CD14-positive monocyte (primary cell): ENCODE measurements at places on chromosomes 1 and 21. TPM values are rescaled to one million over a fixed set of nuclear protein-coding genes. Genes with fewer than 3 reads are reported as not detected.
A peak's percentile ranks its signal among the peaks of the same experiment; 100 is the strongest.

Gene UBE2U
- polyA plus RNA-seq: not detected

GRCh38 chr21:36524477-36524876 lies 44.6 kb upstream of the CLDN14 start:
- H3K27ac ChIP-seq: no peak overlapping the region
- no peak overlapping the region for H3K4me3 ChIP-seq
- H3K27me3 ChIP-seq: no peaks in the 10 kb centered on the region
- H3K4me1 ChIP-seq: no peaks in the 10 kb centered on the region
- DNase-seq: no peak

GRCh38 chr1:104125266-104125665 lies 375.6 kb downstream of the AMY1C start:
- H3K4me3 ChIP-seq: no peak overlapping the region
- no peaks in the 10 kb centered on the region for H3K27me3 ChIP-seq
- no peaks in the 10 kb centered on the region for H3K4me1 ChIP-seq

Gene PDC
- not detected for polyA plus RNA-seq

GRCh38 chr21:34599534-34600101 lies 15.3 kb downstream of the RCAN1 start:
- H3K4me3 ChIP-seq: no peak overlapping the region
- H3K27me3 ChIP-seq: no peaks in the 10 kb centered on the region
- H3K4me1 ChIP-seq: no peaks in the 10 kb centered on the region
- no peak overlapping the region for H3K27ac ChIP-seq

GRCh38 chr1:150976401-150976821 lies 1.8 kb upstream of the CERS2 start:
- DNase-seq: no peak
- H3K27ac ChIP-seq: peak overlapping the region; percentile 81
- no peak overlapping the region for H3K4me3 ChIP-seq
- no peaks in the 10 kb centered on the region for H3K27me3 ChIP-seq
- H3K4me1 ChIP-seq: peaks cover 71% of the 10 kb centered on the region

DNA sequence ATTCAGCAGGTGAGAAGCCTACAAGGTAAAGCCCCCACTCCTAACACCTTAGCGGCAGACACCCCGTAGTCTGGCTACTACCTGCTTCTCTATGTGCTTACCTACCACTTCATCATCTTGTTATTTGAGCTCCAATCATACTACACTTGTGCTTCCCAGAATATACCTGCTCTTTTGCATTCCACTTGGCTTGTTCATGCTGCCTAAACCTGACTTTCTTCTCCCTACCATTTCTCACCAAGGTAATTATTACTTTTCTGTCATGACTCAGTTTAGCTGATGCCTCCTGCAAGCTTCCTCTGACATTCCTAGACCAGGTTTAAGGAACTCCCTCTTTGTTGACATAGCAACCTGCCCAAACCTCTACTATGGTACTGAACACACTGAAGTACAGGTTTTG lies 495.6 kb upstream of the C1orf87 start:
- no peaks in the 10 kb centered on the region for H3K36me3 ChIP-seq
- H3K27me3 ChIP-seq: no peaks in the 10 kb centered on the region
- H3K27ac ChIP-seq: no peak overlapping the region
- no peak overlapping the region for H3K4me3 ChIP-seq
- DNase-seq: no peak

DNA sequence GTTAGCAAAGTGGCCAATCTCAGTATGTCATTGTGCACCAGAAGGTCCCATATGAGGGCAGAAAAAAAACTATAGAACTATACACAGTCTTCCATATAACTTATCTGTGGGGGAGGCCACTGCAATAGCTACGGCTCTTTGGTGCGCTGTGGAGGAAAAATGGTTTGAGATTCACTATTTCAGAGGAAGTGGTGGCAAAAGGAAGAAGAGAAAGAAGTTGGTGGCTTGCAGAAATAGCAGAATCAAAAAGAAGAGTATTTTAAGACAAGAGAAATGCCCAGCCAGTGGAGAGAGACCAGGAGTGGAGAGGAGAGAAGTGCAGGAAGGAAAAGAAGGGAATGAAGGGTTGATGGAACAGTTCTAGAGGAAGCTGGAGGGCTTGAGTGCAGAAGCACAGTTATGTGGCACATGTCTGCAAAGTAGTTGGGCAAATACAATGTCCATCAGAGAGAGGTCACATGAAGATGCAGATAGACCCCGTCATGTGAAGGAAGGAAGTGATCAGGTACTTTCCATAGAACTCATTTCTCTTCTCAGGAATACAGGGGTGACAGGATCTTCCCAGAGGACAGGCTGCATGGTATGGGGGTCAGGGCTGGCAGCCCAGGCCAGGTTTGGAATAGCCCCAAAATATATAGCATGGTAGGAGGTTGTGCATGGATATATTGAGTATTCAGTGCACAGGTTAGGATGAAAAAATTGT lies 64.6 kb downstream of the RUNX1 start:
- H3K4me1 ChIP-seq: peaks cover 27% of the 10 kb centered on the region
- no peak overlapping the region for H3K4me3 ChIP-seq
- no peak for DNase-seq
- H3K27me3 ChIP-seq: no peaks in the 10 kb centered on the region
- peak overlapping the region; percentile 12 for H3K27ac ChIP-seq

Gene CACNA1S
- polyA plus RNA-seq: not detected

DNA sequence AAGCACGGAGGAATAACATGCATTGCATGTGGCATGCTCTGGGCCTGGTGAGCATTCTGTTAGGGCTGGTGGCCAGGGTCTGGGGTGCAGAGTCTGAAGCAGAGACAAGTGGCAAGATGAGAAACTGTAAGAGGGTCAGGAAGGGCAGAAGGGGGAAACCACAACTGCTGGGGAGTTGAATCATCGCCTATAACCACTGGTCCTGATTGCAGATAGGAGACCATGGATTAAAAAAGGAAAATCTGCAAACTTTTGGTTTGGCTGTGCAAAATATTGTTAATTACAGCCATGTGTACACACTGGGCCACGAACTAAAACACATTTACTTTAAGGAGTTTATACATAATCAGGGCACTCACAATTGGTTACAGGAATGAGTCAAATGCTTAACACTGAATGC lies 76.6 kb downstream of the TGFBR3 start:
- no peak for DNase-seq
- no peak overlapping the region for H3K27ac ChIP-seq
- no peak overlapping the region for H3K4me3 ChIP-seq
- no peaks in the 10 kb centered on the region for H3K36me3 ChIP-seq

- DNase-seq: peak; percentile 64
- no peaks in the 10 kb centered on the region for H3K36me3 ChIP-seq
- no peaks in the 10 kb centered on the region for H3K27me3 ChIP-seq
- peaks cover 73% of the 10 kb centered on the region for H3K4me1 ChIP-seq
- H3K4me3 ChIP-seq: peak overlapping the region; percentile 92
These were observed 2.7 kb downstream of the PIK3CD start for GRCh38 chr1:9654051-9654833.

DNA sequence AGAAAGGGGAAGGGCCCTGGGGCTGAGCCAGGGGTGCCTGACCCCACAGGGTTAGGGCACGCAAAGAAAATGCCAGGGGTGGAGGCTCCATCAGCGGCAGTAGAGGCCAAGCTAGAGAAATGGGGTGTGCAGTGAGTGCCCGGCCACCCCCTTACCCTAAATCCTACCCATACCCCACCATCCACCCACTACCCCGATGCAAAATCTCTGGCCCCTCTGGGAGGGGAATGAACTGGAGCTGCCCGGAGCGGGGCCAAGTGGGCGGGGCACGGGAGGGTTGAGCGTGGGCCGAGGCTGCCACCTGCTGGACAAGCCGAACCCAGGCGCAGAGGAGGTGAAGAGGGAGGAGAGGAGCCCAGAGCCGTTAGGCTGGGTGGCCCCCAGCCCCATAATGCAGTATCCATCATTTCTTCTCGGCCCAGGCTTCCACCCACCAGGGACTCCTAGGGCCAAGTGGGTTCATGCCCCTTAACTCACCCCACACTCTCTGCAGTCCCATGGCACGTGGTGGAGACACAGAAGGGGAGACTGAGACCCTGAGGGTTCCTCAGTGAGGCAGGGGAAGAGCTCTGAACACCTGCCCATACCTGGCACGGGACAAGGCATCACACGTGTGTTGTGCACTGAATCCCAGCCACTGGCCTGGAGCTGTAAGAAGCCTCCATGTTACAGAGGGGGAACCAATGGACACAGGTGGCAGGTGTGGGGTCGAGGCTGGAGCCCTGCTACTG lies 1.4 kb upstream of the C1QC start:
- no peaks in the 10 kb centered on the region for H3K4me1 ChIP-seq
- no peak overlapping the region for H3K4me3 ChIP-seq
- peak; percentile 25 for DNase-seq
- H3K27me3 ChIP-seq: no peaks in the 10 kb centered on the region
- H3K36me3 ChIP-seq: no peaks in the 10 kb centered on the region

Gene PLA2G2C
- 0.07 TPM for polyA plus RNA-seq

DNA sequence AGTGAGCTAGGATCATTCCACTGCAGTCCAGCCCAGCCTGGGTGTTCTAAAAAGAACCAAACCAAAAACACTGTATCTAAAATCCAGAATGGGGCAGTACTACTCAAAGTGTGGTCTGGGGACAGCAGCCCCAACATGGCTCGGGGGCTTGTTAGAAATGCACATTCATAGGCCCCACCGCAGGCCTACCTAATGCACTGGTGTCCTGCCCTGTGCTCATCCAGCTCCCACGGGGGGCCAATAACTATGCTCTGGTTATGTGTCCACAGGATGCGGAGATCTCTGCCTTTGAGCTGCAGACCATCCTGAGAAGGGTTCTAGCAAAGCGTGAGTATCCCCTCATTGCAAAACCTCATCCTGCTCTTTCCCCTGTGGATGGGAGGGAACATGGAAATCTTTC lies 51.5 kb downstream of the CAPN2 start:
- H3K27me3 ChIP-seq: no peaks in the 10 kb centered on the region
- H3K27ac ChIP-seq: no peak overlapping the region
- H3K36me3 ChIP-seq: peaks cover 81% of the 10 kb centered on the region

DNA sequence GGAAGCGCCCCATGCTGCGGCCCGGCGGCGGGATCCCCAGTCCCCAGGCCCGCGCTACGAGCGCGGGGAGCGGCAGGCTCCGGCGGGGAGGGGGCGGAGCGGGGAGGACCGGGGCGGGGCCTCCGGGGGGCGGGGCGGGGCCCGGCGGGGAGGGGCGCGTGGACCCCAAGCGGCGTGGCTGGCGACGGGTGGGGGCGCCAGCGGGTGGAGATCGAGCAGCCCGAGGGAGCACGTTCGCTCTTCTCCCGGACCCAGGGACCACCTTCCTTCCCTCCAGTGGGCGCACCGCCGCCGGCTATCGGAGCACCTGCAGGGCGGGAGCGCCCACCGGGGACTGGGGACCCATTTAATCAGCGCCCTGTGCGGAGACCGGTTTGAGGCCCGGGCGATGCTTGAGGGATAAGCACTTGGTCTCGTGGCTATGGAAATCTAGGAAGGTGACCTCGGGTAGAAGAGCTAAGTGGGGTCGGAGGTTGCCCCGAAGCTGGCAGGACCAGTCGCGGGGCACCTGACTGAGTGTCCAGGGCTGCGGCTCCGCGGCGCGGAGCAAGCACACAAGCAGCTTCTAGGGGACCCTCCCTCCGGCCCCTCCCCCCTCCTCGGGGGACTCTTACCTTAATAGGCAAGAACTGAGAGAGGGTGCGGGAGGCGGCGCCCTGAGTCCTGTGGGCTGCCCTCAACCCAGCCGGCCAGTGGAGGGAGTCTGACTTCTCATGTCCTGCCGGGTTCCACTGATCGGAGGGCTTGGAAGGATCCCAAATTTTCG lies at the start of gene TSPAN2:
Gene TSPAN2, minus strand, starts transcription at position 84 of the 766 bp plus-strand sequence. Its CDS starts 71 bp downstream, at position 13.
- H3K4me1 ChIP-seq: peaks cover 35% of the 10 kb centered on the region
- peak within 1 kb of the TSS; percentile 86 for H3K4me3 ChIP-seq
- peak; percentile 20 for DNase-seq
- peak within 1 kb of the TSS; percentile 27 for H3K27ac ChIP-seq

- H3K27me3 ChIP-seq: no peaks in the 10 kb centered on the region
- H3K4me1 ChIP-seq: no peaks in the 10 kb centered on the region
- DNase-seq: no peak
- H3K36me3 ChIP-seq: peaks cover 54% of the 10 kb centered on the region
- H3K4me3 ChIP-seq: no peak overlapping the region
These were observed 159.4 kb downstream of the DHRS3 start for GRCh38 chr1:12458571-12458970.

DNA sequence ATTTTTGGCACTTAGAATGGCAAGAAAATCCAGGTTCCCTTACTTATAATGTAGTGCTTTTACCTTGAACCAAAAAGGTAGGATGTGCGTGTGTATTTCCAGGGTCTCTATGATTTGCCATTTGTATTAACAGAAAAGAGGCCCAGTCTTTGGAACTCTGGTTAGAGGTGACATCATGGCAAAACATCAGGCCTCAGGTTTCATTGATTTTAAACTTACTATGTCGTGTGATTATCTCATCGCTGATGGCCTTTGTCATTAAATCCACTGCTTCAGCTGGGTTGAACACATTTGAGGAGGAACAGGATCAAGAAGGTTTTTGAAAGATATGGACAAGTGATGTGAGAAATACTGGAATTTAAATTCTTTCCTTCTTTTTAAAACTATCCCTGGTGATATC lies 95.2 kb downstream of the PBX1 start:
- no peak overlapping the region for H3K4me3 ChIP-seq
- H3K4me1 ChIP-seq: no peaks in the 10 kb centered on the region
- peaks cover 20% of the 10 kb centered on the region for H3K27me3 ChIP-seq
- H3K27ac ChIP-seq: no peak overlapping the region
- no peaks in the 10 kb centered on the region for H3K36me3 ChIP-seq

DNA sequence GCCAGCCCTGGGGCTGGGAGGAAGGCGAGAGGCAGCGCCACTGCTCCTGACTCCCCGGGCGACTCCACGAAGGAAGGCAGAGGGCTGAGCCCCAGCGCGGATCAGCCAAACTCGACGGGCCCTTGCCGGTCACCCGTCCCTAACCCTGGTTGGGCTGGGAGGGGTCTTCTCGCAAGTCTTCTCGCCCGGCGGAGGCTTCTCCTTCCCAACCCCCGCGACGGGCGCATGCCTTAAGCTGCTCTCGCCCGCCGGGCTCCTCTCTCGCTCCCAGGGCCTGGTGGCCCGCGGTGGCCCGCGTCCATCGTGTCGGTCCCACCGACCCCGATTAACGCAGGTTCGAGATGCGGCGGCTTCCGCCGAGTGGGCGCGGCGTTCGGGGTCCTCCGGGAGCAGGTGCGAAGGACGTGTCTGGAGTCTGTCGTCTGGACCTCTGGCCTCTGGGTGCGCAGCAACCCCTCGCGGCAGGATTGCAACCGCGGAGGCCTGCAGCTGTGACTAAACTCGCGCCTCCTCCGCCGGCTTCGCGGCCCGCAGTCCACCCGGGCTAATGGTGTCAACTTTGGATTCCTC lies 29.0 kb upstream of the PPM1J start:
- no peak for DNase-seq
- H3K27me3 ChIP-seq: peaks cover 35% of the 10 kb centered on the region
- no peak overlapping the region for H3K27ac ChIP-seq
- H3K36me3 ChIP-seq: no peaks in the 10 kb centered on the region
- H3K4me1 ChIP-seq: peaks cover 5% of the 10 kb centered on the region

- H3K4me3 ChIP-seq: no peak overlapping the region
- H3K27ac ChIP-seq: no peak overlapping the region
- H3K36me3 ChIP-seq: no peaks in the 10 kb centered on the region
- DNase-seq: no peak
- no peaks in the 10 kb centered on the region for H3K27me3 ChIP-seq
These were observed 224.6 kb downstream of the FGGY start for GRCh38 chr1:59521456-59521855.

- H3K4me3 ChIP-seq: no peak overlapping the region
- no peak overlapping the region for H3K27ac ChIP-seq
- peaks cover 8% of the 10 kb centered on the region for H3K4me1 ChIP-seq
These were observed 43.7 kb downstream of the DMAP1 start for GRCh38 chr1:44256762-44257554.
